Stimulated activated CD8-positive, alpha-beta memory T cell treated with anti-CD3 and anti-CD28 coated beads, Interleukin-4, amount 100 ng/mL, for 1 hour (primary cell): ENCODE measurements at places on chromosomes 4 and X.

GRCh38 chrX:153723351-153724251, 586 bp downstream of the BCAP31 start:
- peak; percentile 24 for DNase-seq

DNA sequence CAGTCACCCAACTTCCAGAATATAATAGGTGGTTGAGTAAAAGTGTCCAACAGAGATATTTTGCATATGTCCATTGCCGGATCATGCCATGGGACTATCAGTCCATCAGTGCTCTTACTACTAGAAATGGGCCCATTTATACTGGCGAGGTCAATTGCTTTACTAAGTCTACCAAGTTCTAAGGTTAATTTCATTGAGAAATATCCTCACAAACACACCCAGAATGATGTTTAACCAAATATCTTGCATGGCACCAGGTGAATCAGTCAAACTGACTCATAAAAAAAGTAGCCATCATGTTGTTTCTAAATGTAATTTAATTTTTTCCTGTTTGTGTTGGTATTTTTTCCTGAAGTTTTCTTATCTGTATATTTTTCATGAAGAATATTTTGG, 1217.0 kb downstream of the RAPGEF2 start:
- no peak for DNase-seq

GRCh38 chr4:125776146-125776545, 461.4 kb downstream of the FAT4 start:
- no peak for DNase-seq

DNA sequence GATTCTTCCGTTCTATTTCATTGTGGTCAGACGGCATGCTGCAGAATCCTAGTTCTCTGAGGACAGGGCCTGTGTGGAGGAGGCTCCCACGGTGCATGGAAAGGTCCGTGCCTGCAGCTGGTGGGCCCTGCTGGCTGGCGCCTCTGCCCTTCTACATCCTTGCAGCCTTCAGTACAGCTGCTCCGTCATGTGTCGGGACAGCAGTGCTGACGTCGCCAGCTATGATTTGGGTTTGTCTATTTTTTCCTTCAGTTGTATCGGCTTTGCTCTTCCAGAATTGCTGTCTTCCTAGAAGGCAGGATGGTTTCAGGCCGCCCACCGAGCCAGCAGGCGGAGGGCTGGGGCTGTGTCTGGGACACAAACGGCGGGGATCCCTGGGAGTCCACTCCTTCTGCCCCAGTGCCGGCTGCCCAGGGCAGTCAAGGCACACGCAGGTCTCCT, 32.1 kb upstream of the CPLX1 start:
- no peak for DNase-seq

GRCh38 chr4:121764702-121765367, at the start of gene SMIM43:
TSS of gene SMIM43 (minus strand) at chr4:121765164. CDS start at chr4:121765105, 59 bp downstream.
- DNase-seq = no peak

DNA sequence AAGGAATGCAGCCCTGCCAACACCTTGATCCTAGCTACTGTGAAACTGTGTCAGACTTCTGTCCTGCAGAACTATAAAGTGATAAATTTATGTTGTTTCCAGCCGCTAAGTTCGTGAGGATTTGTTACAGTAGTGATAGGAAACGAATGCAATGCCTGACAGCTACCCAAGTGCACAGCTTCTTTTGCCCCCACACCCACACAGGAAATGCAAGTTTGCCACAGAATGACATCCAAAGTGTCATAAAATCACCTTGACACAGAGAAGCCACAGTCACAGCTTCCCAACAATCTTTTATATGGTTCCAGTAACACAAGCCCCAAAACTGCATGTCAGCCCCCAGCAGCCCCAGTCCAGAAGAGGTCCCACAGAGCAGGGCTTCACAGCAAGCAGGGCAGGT, 216.9 kb upstream of the S100G start:
- no peak for DNase-seq
